T-helper 1 cell (primary cell): ENCODE measurements at places on chromosomes 1 and 21.

- no peak for DNase-seq
Measured at GRCh38 chr21:44761011-44761729, 40.5 kb downstream of the UBE2G2 start.

GRCh38 chr1:24898152-24898908, 31.7 kb downstream of the RUNX3 start:
- no peak for DNase-seq

- DNase-seq = no peak
Measured at GRCh38 chr1:202659541-202659940, 50.7 kb downstream of the SYT2 start.

DNA sequence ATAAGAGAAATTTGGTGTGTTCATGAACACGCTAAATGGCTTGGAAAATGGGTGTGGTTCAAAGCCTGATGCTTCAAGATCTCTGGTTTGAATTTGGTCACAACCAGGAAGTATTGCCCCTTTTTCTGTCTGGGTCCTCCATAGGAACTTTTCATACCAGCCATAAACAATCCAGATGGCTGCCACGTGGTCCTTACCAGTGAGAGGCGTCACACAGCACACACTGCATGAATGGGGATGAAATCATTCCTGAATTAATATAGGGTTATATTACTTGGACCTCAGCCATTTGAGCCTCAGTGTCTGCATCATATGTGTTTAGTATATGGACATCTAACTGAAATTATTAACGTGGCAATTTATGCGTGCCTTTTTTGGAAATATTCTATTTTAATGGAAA, 64.0 kb downstream of the PRRX1 start:
- DNase-seq = no peak

- peak; percentile 76 for DNase-seq
Measured at GRCh38 chr1:167442142-167442848, 76.0 kb downstream of the CD247 start.

GRCh38 chr21:46145840-46146691, 9.3 kb downstream of the FTCD start:
- DNase-seq = peak; percentile 2

GRCh38 chr1:3658231-3658615, 5.9 kb downstream of the TP73 start:
- DNase-seq = no peak

GRCh38 chr1:217977943-217978342, 307.1 kb upstream of the RRP15 start:
- DNase-seq = no peak

DNA sequence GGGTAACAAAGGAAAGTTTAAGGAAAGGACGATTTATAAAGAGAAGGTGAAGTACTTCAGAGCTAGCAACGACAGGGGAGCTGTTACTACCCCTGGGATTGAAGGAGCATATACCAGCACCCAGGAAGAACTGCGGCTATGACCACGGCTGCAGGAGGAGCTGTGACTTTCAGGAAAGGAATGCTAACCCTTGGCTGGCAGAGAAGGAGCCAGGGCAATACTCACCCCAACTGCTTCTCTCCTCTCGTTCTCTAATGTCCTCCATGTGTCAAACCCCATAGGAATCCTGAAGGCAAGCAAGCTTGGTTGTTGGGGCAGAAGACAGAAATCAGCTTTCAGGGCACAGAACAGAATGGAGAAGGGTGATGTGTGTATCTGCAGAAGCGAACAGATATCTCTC, 120.5 kb downstream of the TMEM53 start:
- no peak for DNase-seq

DNA sequence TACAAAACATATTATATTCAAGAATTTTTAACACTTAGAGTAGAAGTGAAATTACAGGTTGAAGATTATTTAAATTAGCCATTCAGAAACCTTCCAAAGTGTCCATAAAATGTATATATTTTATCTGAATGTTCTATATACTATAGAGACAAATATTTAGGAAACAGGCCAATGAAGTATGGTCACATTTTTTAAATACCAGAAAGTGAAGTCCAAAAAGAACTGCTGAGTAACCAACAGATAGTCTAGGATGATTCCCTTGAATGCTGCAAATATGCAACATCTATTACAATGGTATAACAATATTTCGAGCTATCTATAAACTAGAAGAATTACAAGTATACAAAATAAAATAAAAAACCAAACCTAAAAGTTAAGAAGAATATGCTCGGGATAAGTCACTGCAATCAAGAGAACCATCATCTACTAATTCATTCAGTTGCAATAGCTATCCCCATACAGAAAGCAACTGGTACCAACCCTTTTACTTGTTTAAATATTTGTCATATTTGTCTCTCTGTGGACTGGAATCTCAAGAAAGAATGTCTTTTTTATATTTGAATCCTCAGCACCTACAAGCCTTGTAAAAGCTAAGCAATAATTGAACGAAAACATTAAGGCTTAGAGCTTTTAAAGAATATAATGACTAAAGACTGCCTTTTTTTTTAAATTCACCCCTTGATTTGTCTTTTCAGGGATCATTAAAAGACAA, 8.1 kb downstream of the ODF2L start:
- no peak for DNase-seq

DNA sequence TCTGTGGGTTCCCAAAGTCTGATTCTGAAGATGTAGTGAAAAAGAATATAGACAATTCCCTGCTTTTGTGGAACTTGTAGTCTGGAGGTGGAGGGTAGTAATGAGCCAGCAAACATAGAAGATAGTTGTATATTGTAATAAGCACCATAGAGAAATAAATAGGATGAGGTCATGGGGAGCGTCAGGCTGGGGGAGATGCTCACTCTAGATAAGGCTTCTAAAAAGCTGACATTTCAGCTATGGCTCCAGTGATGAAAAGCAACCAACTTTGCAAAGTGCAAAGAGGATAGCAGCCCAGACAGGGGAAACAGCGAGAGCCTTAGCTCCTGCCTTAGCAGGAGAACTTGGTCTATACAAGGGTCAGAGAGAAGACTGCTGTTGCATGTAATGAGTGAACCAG, 98.0 kb upstream of the RALGPS2 start:
- DNase-seq = no peak

GRCh38 chr1:156933136-156933535, 12.7 kb downstream of the LRRC71 start:
- DNase-seq = no peak

GRCh38 chr1:241533326-241534115, 1.3 kb downstream of the KMO start:
- no peak for DNase-seq

- no peak for DNase-seq
Measured at GRCh38 chr1:33342041-33342723, 21.3 kb upstream of the A3GALT2 start.

DNA sequence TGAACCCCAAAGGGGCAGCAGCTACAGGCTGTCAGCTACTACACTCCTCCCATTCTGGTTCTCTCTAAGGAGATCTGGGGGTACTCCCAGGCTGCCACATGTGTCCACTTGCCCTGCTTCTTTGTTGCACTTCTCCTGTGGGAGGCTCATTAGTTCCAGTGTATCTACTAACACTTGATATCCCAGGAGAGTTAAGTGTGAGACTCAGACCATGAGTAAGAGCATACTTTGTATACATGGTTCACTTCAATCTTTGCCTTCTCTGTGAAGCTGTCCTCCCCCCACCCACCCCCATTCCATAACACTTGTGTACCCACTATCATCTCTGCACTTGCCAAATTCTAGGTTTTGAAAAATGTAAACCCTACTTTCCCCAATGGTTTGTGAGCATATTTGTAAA, 34.9 kb upstream of the GADD45A start:
- DNase-seq = no peak

DNA sequence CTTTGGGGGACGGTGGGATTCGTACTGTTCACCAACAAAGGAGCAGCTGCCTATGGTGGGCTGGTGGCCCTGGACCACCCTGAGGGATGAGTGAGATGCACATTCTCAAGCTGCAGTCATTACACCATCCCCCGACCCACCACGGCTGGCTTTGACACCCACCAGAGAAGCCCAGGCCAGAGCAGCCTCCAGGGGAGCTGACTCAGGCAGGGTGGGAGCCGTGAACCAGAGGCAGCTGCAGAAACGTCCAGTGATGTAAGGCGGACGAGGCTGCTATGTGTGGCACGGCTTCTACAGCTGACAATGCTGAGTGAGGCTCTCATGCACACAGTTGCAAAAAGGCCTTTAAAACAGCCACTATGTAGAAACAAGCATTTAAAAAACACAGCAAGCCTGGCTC, 40.1 kb downstream of the CHAF1B start:
- no peak for DNase-seq

DNA sequence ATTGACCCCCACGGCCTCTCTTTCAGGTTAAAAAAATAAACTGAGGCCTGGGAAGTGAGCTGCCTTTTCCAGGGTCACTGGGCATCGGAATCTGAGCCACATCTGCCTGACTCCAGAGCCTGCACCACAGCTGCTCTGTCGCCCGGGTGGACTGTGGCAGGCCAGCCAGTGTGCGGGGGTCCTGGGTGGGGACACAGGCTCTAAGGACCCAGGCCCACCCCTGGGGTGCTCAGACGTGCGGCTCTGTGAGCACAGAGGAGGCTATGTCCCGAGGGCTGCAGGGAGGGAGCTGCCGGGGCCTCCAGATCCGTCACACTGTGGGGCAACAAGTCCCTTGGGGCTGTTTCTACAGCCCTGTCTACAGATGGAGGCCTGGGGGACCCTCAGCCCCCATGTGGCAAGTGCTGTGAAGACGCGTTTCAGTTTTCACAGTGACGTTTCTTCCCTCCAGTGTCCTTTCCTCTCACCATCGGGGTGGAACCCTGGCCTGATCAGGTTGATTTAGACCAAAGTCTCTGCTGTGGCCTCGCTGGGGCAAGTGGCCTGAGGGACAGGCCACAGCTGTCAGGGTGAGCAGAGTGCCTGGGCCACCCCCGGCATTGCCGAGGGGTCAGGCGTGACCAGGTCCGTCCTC, 39.2 kb upstream of the ACTRT2 start:
- DNase-seq = no peak

DNA sequence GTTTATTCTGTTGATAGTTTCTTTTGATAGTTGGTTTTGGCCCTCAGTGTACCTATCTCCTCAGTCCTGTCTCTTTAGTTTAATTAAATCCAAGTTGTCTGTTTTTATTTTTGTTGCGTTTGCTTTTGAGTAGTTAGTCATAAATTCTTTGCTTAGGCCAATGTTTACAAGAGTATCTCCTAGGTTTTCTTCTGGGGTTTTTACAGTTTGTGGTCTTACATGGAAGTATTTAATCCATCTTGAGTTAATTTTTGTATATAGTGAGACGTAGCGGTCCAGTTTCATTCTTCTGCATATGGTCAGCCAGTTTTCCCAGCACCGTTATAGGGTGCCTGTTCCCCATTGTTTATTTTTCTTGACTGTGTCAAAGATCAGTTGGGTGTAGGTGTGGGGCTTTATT, 139.4 kb downstream of the POU2F1 start:
- no peak for DNase-seq

- DNase-seq = no peak
Measured at GRCh38 chr1:6027591-6027990, 18.1 kb upstream of the KCNAB2 start.

- no peak for DNase-seq
Measured at GRCh38 chr1:65069011-65069565, 78.9 kb upstream of the AK4 start.

GRCh38 chr1:160083968-160084770, 2.8 kb downstream of the KCNJ9 start:
- peak; percentile 60 for DNase-seq

GRCh38 chr1:184210031-184210430, 158.5 kb downstream of the TSEN15 start:
- DNase-seq = no peak

DNA sequence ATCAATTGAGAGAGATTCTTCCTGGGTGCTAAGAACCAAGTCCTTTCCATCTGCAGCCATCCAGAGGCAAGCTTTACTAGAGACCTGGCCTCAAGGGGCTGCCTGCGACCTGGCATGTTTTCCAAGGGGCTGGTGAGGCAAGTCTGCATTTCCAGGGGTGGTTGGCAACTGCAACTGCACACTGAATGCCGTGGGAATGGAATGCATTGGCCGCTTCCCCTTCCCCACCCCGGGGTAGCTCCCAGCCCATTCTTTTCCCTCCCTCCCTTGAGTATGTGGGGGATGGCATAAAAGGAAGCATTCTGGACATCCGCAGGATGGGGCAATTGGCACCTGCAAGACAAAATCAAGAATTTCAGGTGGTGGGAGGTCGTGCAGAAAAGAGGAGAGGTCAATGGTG, 155.1 kb downstream of the IGSF21 start:
- DNase-seq = no peak

DNA sequence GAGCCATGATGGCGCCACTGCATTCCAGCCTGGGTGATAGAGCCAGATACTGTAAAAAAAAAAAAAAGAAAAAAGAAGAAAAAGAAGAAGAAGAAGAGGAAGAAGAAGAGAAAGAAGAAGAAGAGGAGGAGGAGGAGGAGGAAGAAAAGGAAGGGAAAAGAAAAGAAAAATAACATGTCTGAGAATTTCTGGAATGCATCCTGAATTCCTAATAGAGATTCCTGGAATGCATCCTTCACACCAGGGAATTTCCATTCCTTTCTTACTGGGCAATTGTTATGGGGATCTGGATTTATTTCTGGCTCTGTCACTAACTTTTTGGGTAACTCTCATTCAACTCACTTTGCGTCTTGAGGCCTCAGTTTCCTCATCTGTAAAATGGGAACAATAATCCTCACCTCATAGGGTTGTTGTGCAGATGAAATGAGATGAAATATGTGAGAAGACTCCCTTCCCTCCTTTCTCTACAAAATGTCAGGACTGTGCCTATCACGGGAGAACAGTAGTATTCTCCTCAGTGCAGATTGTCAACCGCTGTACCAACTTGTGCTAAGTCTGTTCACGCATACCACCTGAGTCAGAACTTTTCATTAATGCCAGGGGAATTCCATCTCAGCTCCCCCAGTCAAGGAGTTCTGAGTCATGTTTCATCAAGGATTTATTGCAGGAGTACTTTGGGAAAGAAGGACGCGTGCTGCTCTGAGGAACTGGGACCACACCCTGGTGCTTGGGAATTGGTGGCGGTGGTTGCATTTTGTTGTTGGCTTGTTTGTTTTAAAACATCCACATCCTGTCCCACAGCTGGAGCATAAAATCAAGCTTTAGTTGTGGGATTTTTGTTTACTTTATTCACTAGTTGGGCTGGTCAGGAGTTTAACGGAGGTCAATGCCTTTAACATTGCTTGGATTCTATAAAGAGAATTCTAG, 42.4 kb upstream of the ROR1 start:
- DNase-seq = no peak

DNA sequence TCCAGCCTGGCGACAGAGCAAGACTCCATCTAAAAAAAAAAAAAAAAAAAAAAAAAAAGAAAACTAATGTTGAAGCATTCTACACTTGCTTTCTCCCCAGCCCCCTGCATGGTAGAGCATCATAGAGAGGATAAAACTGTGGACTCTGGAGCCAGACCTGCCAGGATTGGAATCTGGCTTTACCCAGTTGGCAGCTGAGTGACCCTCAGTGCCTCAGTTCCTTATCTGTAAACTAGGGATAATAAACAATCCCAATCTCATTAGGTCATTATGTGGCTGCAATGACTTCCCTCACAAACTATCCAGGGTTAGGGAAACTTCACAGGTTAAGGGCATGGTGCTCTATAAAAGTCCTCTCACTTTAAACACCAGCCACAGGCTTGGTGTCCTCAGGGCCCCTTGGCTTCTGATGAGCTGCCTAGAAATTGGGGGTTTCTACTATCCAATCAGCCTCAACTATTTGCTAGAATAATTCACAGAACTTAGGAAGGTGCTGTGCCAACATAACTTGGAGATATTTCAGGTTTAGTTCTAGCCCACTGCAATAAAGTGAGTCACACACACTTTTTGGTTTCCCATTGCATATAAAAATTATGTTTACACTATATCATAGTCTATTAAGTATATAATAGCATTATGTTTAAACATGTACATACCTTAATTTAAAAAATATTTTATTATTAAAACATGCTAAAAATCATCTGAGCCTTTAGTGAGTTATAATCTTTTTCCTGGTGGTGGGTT, 180.5 kb upstream of the B3GALT2 start:
- DNase-seq = no peak
